ENCODE measurements at places on chromosomes 7 and 10. TPM values are rescaled to one million over a fixed set of nuclear protein-coding genes. Genes with fewer than 3 reads are reported as not detected.

Gene EPO
- not detected for total RNA-seq

Gene SFMBT2
- 0.35 TPM for total RNA-seq

Gene SPDYE5
- 0.35 TPM for total RNA-seq

Gene GPR26
- not detected for total RNA-seq

Gene CYP26C1
- 0.65 TPM for total RNA-seq

Gene LRGUK
- 0.94 TPM for total RNA-seq

Gene ZEB1
- total RNA-seq = 84.1 TPM

Gene GJD4
- total RNA-seq = not detected

Gene CNTNAP2
- 12.9 TPM for total RNA-seq

Gene KNDC1
- not detected for total RNA-seq

Gene PKD1L1
- under 0.01 TPM for total RNA-seq

Gene ARHGEF35
- 22.4 TPM for total RNA-seq

Gene LLCFC1
- total RNA-seq = not detected

Gene BMI1
- 46.2 TPM for total RNA-seq

Gene SORBS1
- 9.8 TPM for total RNA-seq

Gene SCIN
- total RNA-seq = 113 TPM

All from renal cortical epithelial cell (primary cell).